ENCODE measurements at places on chromosomes 11 and 22.

- DNase-seq, result no peak
Observed at GRCh38 chr22:19064354-19065054, 57.7 kb downstream of the DGCR2 start.

- no peak for DNase-seq
Observed at GRCh38 chr11:75103380-75104026, 6.8 kb upstream of the OR2AT4 start.

- DNase-seq, result no peak
Observed at GRCh38 chr11:73229321-73229895, 11.3 kb downstream of the P2RY2 start.

- DNase-seq, result peak; percentile 25
Observed at GRCh38 chr11:75867778-75868374, 52.9 kb downstream of the UVRAG start.

GRCh38 chr11:850775-851763, 8.4 kb downstream of the TSPAN4 start:
- no peak for DNase-seq

DNA sequence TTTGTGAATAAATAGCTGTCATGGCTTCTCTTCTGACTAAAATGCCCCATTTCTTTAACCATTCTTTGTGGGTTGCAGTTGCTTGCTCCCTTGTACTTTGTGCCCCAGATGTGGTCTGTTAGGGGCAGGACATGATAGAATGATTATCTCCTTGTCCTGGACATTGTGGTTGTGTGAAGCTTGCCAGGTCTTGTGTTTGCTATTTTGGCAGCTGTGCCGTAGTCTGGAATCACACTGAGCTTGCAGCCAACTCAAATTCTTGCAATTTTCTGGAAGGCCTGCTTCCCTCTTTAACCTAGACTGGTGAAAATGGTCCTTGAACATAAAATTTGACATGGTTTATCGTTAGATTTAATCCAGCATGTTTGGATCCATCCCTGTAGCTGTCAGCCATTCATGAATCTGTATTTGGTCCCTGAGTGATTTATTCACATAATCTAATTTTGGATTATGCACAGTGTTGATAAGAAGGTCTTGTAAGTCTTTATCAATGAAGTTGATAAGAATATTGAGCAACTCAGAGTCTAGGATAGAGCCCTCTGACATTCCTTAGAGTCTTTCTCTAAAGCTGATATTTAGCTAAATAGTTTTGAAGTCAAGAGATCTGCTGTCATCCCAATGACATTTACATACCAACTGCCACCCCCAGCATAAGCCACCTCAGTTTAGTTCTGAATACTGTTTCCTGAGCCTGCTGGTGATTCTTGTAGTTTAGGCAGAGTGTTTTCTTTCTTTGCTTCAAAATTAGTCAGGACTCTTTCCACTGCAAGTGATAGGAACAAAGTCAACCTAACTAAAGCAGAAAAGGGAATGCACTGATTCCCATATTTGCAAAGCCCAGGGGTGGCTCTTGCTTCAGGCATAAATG, 9.8 kb downstream of the SPON1 start:
- no peak for DNase-seq

- DNase-seq, result no peak
Observed at GRCh38 chr11:118073554-118073953, 3.3 kb upstream of the TMPRSS4 start.

DNA sequence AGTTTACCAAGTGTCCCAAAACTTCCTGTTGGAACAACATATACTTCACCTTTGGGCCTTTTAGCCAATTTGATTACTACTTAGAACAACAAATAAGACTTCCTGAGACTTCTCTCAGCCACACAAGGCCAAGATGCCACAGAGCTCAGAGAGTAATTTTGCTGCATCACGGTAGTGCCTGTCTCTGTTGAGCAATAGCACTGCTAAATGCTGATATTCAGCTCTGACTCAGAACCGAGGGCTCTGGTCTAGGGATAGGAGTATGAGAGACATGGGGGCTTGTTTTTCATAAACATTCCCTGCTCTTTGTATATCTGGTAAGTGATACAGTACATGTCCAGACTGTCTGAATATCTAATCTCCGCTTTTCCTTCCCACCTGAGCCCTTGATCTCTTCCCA, 260.4 kb upstream of the ARHGAP20 start:
- DNase-seq, result no peak

DNA sequence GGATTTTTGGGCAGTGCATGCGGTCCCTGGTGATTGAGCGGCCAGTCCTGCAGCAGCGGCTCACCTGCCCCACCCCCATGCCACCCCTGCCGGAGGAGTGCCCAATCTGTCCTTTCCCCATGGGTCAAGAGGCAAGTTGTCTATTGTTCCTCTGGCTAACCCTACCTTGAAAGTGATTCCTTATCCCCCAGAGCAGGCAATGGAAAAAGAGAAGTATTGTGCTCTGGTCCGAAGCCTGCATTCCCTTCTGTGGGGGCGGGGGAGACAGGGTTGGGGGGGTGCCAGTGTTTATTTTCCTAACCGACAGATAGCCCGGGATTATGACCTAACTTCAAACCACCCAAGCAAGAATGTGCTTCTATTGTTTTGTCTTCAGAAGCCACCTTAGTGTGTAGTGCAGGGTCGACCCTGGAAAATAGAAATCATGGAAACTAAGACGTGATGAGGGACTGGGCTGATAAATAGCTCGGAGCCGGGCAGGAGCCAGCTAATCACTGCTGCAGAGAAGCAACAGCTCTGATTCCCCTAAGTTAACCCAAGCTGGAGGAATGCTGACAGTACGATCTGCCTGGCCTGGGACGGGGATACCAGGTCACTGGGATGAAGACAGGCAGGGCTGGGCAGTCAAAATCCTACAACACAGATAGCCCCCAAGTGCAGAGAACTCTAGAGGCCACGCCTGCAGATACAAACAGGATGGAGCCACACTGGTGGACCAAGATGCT, 38.7 kb upstream of the ATXN10 start:
- DNase-seq, result no peak

DNA sequence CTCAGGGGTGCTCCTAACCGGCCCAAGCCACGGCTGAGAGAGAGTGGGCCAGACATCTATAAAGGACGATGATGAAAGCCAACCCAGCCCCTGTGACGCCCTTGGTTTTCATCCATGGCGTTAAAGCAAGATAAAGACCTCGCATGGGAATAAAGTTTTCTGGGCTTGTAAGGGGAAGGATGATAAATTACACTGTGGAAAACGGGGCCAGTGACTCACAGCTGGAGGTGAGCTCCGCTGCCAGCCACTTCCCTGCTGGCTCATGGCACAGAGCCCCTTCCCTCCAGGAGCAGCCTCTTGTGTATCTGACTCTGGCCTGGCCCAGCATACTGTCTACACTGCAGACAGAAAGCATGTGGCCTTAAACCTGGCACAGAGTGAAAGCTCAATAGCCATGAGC, 503.2 kb upstream of the B3GAT1 start:
- no peak for DNase-seq

GRCh38 chr22:21444701-21445436, 22.3 kb upstream of the TMEM191C start:
- no peak for DNase-seq

DNA sequence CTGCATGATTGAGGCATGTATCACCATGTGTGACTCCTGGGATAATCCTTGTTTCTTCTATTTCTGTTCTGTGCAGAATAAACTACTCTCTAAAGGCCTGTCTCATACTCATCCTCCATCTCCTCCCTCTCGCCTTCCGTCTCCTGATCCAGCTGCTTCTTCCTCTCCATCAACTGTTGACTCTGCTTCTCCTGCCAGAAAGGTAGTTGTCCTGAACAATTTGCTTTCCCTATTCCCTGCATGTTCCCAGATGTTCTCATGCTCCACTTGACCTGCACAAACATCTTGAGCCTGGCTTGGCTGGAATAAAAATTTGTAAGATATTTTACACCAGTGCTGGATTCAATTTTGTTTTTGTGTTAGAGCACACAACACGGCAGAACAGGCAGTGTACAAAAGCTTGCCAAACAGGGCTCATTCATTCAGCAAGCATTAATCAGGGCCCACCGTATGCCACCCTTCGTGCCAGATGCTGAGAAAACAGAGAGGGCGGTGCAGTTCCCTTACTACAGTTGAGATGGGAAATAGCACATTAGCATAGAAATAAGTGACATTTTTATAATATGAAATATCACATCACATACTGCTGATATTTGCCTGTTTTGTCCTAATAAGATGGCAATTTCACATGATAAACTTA, 133.3 kb upstream of the PARVA start:
- no peak for DNase-seq

DNA sequence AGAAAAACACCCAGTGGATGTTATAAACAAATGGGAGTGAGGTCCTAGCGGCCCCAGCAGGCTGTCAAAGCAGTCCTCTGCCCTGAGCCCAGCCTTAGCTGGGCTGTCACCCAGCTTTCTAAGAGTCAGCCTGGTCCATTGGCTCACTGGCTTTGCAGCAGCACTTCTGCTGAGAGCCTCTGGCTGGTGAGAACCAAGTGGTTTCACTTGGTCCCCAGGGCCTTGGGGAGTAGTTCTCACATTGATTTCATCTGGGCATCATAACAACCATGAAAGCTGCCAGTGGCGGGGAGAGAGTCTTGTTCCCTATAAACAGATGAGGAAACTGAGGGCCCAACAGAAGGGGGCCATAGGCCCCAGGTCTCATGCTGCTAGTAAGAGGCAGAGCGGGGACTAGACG, 11.4 kb downstream of the SEC14L6 start:
- no peak for DNase-seq

GRCh38 chr11:34976496-34977088, 60.2 kb downstream of the PDHX start:
- no peak for DNase-seq

DNA sequence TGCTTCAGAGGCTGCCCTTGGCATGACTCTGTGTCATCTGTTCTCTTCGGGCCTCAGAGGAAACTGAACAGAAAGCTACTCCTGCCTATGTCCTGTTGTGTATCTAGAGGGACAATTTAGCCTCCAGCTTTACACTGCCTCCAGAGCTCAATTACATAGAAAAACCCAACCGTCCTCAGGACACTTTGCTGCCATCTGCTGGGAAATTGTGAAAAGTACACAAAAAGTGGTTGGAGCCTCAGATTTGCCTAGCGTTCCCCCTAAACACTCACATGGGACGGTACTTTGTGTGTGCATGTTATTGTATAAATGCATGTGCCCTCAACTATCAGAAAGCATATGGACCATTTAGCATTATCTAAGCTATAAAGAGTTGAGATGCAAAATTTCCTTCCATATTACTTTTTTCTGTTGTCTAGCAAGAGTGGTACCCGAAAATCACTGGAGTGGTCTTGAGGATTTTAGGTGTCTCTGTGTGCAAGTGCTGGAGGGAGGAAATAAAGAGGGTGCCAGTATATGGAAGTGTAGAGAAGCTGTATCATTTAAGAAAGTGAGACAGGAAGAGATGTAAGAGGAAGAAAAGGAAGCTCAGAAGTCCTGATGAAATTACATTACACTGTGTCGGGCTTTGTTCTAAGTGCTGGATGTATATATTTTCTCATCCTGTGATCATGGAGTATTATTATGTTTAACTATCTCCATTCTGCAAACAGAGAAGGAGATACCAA, 8.7 kb upstream of the MS4A4E start:
- DNase-seq, result no peak

GRCh38 chr22:46079861-46080821, 70.2 kb upstream of the PPARA start:
- no peak for DNase-seq

GRCh38 chr11:129323896-129324502, 51.6 kb upstream of the BARX2 start:
- no peak for DNase-seq

- DNase-seq, result no peak
Observed at GRCh38 chr22:21932347-21932746, 20.3 kb downstream of the PPM1F start.

GRCh38 chr11:4962816-4963215, 7.3 kb upstream of the OR51A2 start:
- no peak for DNase-seq

DNA sequence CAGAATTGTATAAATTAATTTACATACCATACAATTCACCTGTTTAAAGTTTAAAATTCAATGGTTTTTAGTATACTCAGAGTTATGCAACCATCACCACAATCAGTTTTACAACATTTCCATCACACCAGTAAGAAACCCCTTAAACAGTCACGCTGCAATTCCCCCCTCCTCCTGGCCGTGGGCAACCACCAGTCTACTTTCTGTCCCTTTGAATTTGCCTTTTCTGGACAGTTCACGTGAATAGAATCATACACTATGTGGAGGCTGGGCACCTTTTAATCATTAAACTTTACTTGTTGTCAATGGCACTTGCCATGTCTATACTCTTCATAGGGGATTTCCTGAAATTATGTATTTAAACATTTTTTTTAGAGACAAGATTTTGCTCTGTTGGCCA, 20.1 kb upstream of the SWAP70 start:
- DNase-seq, result no peak

- no peak for DNase-seq
Observed at GRCh38 chr11:44467931-44468330, 97.5 kb upstream of the CD82 start.

DNA sequence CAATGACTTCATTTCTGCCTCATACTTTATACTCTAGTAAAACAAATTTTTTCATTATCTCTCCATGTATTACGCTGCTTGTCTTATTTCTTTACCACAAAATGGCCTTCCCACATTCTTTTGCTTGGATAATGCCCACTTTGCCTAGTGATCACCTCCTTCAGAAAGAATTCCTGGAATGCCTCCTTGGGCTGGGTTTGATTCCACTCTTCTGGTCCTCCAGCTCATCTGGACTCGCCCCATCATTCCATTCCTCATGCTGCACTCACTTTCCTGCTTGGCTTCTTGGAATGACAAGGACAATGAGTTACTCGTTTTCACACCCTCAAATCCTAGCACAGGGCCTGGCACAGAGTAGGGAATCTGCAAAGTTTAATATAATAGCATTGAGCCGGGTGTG, 475.1 kb upstream of the LARGE1 start:
- no peak for DNase-seq
